AG09319 (cell line): ENCODE measurements at places on chromosomes 5 and 9.
A peak's percentile ranks its signal among the peaks of the same experiment; 100 is the strongest.

DNA sequence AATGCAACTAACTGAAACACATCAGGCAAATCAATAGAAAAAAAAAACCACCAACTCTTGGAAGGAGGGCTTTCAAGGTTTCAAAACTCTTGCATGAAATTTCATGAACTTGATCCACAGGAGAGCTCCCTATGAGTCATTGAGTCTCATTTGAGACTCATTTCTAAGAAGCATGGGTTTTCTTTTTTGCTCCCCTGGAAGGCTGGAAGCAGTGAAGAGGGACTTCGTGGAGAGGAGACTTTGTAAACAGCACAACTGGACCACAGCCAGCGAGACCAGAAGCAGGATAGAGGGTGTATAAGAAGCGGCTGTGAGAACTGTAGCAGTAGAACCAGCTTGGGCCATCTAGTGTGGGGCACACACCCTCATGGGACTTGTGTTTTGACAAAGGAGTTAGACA, 41.2 kb upstream of the RAPGEF1 start:
- DNase-seq, result no peak

- DNase-seq, result no peak
These were observed 54.1 kb downstream of the GARNL3 start for GRCh38 chr9:127318651-127319167.

GRCh38 chr5:140882591-140882899, 621 bp downstream of the PCDHA13 start:
- DNase-seq, result no peak

GRCh38 chr9:4510546-4511322, 20.5 kb downstream of the SLC1A1 start:
- no peak for DNase-seq

GRCh38 chr5:68698025-68698940, 395.5 kb upstream of the SLC30A5 start:
- no peak for DNase-seq

- DNase-seq, result no peak
These were observed 133.2 kb downstream of the MCTP1 start for GRCh38 chr5:95151694-95152093.

DNA sequence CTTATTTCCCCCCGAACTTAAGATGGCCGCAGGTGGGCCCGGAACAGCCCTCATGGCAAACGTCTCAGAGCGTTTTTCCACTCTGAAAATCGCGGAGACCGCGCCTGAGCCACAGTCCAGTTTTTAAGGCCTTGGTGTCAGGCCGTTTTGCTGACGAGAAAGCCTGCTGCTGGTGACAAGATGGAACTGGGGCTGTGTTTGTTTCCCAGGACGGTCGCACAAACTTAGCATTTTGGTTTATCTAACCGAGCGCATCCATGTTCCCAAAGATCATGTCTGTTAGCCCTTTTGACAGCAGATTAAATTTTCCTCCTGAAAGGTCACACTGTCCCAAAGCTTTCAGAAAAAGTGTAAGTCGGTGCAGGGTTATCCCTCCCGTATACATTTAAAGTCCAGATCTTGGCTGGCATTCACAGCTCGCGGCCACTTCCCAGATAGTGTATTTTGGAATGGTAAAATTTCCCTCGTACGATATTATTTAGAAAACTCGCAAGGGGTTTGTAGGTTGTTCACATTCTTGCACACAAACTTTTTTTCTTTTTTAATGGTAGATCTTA, 812 bp downstream of the SREK1 start:
- DNase-seq, result no peak

GRCh38 chr5:14440582-14441431, 140.8 kb upstream of the OTULINL start:
- DNase-seq, result peak; percentile 99

- DNase-seq, result no peak
These were observed 32.2 kb downstream of the IER5L start for GRCh38 chr9:129145841-129146292.

DNA sequence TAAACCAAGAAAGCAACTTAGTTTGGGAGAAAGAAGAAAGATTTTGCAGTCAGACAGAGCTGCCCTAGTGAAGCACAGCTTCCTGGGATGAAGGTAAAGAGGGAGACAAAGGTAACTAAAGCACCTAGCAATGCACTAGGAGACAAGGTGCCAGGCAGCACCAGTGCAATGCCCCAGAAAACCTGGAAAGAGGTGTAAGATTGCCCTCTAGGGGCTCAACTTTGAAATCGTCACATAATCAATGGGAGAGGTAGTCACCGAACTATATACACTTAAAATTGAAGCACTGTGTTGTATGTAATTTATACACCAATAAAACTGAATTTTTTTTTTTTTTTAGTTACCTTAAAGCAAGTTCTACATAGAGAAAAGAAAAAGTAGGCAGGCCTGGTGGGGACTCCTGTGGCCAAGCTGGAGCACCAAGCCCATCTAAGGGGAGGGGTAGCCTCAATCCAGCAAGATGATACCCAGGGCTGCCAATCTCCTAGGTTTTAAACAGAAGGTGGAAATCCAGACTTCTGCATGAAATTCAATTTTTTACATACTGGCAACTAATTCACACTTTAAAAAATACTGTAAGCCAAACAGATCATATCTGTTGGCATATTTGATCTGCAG, 48.2 kb downstream of the CDK5RAP2 start:
- DNase-seq, result no peak

GRCh38 chr5:151585970-151586369, 5.2 kb downstream of the FAT2 start:
- DNase-seq, result peak; percentile 5

- DNase-seq, result no peak
These were observed 15.8 kb upstream of the FABP6 start for GRCh38 chr5:160213537-160213936.

DNA sequence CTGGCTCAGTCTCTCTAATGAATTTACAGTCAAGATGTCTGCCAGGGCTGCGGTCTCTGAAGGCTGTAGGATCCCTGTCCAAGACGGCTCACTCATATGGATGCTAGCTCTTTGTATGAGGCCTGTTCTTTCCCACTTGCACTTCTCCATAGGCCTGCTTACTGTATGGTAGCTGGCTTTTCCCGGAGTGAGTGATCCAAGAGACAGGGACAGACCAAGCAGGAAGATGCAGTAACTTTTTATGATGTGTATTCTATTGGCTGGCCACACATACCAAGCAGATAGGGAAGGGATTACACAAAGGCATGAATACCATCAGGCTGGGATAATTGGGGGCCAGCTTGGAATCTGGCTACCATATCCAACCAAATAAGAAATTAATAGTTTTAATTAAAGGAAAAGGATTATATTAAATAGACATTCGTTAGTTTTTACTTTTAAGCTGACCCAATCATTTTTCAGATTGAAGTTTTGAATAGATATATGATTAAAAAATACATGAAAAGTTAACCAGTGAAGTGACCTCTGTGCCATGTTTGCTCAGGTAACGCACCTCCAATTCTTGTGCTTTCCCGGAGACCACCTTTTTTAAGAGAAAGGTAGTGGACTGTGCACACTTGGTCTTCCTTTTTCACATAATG, 20.6 kb downstream of the NSD1 start:
- DNase-seq, result no peak

DNA sequence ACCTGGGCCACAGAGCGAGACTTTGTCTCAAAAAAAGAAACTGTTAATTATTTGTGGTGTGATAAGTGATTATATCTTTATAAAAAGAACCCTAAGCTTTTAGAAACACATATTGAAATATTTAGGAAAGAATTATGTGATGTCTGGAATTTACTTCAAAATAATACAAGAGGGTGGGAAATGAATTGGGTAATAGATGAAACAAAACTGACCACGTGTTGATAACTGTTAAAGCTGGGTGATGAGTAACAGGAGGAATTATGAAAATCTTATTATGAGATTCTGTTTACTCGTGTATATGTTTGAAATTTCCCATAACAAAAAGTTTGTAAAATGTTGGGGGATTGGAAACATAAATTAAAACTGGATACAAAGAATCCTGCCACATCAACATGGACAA, 33.0 kb upstream of the PPP2CA start:
- DNase-seq, result no peak

DNA sequence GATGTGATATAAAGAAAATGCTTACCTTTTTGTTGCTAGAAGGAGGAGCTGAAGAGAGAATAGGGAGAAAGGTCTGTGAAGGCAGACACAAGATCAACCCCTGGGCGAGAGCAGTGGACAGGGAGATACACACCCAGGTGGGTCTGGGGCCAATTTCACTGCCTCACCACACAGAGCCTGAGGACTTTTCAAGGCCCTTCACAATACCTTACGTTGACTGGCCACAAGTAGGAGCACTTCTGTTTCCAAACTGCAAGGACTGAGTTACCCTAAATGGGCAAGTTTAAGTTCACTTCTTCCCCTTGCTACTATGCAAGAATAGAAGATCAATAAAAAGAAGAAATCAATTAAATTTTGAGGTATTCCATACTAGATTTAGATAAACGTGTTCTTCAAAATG, 174.5 kb upstream of the SLC12A2 start:
- DNase-seq, result peak; percentile 15

DNA sequence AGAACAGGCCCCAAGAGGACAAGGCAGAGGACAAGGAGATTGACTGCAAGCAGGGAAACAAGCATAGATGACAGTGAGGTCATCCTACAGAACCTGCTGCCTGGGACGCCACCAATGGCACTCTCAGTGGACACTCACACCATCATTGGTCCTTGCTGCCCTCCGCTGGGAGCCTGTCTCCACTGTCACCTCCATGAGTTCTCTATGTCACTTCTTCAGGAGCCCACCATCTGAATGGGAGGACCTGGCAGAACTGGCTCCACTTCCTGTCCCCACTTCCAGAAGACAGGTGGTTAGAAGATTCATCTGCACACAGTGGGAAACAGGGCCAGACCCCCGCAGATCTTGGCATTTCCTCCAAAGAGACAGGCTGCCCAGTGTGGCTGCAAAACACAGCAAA, 188.9 kb downstream of the HSD17B3 start:
- DNase-seq, result no peak

DNA sequence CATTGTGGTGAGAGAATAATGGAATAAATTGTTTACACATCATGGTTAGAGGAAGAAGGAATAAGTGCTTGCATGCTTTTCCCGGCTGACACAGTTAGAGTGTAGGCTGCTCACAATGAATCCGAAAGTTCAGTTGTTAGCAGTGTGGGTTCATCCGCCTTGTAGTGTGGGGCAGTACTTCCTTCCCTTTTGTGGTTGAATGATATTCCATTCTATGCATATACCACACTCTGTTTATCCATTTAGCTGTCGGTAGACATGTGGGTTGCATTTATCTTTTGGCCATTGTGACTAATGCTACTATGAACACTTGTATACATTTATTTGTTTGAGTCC, 84.0 kb downstream of the COL5A1 start:
- DNase-seq, result no peak

GRCh38 chr5:143569722-143570567, 166.5 kb upstream of the NR3C1 start:
- DNase-seq, result no peak

- DNase-seq, result no peak
These were observed 414.2 kb downstream of the TAF11L14 start for GRCh38 chr5:18048449-18048848.

DNA sequence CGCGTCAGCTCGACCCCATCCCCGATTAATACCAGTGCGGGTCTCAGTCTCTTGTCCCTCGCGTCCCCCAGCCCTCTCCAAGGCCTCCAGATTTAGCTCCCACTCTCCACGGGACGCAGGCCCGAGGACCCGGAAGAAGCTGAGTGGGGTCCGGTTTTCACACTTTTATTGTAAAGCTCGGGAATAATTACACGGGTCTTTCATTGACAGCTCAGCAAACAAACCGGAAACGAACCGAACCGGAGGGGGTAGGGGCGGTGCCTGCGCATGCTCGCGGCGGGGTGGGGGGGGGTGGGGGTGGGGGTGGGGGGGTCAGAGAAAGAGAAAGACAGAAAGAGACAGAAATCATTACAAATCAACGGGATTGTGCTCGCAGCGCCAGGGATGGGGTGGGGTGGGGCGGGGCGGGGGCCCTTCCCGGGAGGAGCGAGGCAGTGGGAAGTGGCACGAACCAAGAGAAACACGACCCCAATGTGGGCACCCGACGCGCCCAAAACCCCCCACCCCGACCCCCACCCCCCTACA, 27.9 kb downstream of the PCDH1 start:
- DNase-seq, result no peak

GRCh38 chr9:120937596-120937995, 11.0 kb upstream of the TRAF1 start:
- no peak for DNase-seq

GRCh38 chr9:94014066-94014654, 59.0 kb upstream of the BARX1 start:
- DNase-seq, result no peak

DNA sequence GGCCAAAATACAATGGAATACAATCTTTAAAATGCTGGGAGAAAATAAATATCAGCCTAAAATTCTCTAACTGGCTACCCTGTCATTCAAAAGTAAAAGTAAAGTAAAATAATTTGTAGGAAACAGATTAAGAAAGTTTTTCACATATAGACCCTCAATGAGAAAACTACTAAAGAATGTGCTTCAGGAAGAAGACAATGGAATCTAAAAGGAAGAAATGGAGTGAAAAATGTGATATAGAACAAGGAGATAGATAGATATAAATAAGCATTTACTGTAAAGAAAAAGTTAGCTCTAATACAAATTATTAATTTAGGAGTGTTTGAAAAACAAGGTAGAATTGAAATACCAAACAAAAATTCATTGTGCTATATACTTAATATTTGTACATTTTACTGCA, 368.6 kb upstream of the MPDZ start:
- no peak for DNase-seq

DNA sequence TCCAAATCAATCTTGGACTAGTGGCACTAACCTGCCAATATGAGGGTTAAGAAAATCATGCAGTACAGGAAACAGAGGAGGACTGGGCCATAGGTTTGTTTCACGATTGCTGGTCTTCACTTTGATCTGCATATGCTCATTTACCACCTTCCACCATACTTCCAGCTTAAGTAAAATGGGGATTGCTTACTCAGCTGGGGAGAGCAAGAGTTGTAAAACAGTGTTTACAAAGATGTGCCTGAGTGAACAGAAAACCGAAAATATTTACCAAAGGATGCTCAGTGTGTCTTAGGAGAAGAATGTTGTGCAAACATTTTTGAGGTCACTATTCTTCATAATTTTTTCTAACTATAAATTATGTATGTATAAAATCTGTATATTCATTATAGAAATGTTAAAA, 65.1 kb upstream of the DNAH5 start:
- DNase-seq, result no peak

DNA sequence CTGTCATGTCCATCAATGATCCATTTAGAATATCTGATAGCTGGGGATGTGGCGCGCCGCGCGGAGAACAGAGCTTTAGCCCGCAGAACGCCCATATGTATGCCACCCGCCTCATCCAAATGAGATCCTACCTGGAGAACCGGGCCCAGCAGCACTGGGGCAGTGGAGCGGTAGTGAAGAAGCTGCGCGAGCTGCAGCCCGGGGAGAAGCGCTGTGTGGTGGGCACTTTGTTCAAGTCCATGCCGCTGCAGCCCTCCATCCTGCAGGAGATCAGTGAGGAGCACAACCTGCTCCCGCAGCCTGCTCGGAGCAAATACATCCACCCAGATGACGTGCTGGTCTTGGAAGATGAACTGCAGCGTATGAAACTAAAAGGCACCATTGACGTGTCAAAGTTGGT, 313.7 kb downstream of the NR2F1-AS1 start:
- DNase-seq, result no peak
